ENCODE measurements at places on chromosomes 2 and 18.

DNA sequence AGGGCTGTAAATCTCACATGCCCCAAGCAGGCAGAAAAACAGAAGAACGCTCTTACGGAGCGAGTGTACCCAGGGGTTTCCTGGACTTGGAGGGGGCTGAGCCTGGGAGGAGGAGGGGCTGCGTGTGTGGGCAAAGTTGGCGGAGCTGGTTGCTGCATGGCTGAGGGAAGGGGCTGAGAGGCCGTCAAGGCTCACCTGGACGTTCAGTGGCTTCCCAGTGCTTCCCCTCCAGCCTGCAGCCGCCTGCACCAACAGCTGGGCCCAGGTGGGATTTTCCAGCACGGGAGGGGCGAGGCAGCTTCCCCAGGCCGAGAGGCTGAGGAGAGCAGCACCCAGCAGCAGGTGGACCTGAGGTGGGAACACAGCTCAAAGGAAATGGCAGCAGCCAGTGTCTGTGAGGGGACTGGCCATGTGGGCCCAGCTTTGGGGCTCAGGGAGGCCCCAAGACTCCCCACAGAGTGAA, 70.6 kb upstream of the CTDP1 start:
- no peak for DNase-seq

DNA sequence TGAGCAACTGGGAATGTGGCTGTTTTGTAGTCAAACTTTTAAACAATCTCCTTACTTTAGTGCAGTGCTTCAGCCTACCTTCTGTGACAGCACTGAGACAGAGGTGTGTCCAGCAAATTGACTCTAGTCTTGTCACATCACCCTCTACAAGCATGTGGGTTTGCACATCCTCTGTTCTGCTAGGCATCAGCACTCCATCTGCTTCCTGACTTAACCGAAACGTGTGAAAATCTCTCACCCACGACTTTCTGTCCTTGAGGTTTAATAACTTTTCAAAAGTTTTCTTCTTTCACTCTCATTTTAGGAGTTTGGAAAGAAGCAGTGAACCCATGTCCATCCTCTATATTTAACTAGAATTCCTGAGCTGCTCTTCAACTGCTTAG, 42.6 kb downstream of the TTR start:
- DNase-seq = no peak

DNA sequence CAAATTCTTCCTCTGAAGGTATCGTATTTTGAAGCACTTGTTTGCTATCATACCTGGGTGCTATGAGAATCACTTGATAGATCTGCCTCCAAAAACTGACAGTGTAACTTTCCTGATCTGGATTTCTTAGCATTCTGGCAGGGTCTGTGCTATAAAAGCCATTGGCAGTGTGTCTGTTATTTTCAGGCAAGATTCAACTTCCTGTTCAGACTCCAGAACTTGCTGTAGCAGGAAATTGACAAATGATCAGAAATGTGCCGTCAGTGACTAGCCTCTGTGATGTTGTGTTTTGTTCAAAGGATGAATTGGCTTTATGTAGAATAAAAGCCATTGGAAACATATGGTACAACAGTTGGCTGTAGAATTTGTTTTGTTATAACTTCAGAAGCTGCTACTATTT, 273.3 kb downstream of the PTPRM start:
- DNase-seq = peak; percentile 25

DNA sequence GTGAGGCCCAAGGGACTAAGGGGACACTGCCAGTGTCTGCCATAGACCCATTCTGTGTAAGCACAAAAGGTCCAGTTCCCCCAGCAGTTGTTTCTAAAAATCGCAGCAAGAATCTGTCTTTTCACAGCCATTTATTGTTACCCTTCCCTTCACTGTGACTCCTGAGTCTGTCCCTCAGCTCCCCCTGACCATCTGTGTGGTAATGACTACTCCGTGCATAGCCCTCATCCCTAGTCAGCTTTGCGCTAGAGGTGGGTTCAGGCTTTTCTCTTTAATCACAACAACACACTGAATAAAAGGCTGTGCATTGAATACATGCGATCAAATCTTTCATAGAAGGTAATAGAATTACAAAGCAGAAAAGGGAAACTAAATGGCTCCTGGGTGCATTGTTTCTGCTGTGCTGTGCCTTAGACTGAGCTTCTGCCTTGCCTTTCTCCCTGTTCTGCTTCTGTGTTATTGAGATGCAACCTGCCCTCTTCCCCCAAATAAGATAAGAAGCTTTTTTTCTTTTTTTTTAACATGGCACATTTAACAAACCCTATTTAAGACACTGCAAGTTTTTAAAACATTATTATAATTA, 836.0 kb upstream of the CDH2 start:
- DNase-seq = no peak

DNA sequence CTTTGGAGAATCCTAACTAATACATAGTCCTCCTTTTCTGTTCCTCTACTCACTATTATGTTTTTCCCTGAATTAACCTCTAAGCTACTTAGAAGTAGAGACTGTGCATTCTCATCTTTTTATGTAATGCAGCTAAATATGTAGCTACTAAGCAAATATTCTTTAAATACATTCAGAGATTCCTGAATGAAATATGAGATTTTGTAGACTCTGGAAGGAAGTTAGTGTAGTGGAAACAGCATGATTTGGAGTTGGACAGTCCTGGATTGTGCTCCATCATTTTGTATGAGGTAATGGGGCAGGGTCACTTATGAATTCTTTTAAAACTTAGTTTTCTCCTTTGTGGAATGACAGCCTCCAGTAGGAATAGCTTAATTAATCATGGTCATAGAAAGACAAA, 24.7 kb upstream of the NT5C1B start:
- DNase-seq = peak; percentile 67

DNA sequence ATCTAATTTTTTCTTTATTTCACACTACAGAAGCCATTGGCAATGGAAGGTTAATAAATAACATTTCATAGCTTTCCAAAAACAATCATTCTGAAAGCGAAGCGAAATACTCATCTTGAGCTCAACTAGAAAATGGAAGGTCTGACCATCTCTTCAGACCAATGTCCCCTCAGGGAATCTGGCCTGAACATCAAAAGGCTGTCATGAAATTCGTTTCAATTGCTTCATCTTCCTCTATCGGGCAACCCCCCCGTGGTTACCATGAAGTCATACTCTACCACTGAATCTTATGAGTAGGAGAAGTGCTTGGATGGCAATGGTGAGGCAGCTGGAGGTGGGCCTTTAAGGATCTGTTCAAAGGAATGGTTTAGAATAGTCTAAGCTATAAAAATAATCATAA, 22.9 kb upstream of the CYTIP start:
- no peak for DNase-seq

DNA sequence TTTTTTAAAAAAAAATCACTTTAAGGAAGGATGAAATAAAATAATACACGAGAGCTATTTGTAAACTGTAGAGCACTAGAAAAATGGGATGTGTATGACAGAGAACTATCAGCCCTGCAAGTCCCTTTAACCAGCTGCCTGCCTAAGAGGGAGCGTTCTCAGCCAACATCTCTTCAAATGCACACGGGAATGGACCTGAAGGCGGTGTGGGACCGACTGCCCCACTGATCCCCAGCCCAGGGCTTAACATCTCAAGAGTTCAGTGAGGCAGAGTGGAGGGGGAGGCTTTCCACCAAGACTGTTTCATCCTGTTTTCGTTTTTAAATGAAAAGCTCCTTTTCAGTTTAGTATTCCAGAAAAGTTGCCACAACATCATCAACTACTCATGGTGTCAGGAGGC, 2.2 kb downstream of the INPP4A start:
- DNase-seq = no peak

- DNase-seq = no peak
These were observed 1.5 kb upstream of the OST4 start for GRCh38 chr2:27072920-27073319.

DNA sequence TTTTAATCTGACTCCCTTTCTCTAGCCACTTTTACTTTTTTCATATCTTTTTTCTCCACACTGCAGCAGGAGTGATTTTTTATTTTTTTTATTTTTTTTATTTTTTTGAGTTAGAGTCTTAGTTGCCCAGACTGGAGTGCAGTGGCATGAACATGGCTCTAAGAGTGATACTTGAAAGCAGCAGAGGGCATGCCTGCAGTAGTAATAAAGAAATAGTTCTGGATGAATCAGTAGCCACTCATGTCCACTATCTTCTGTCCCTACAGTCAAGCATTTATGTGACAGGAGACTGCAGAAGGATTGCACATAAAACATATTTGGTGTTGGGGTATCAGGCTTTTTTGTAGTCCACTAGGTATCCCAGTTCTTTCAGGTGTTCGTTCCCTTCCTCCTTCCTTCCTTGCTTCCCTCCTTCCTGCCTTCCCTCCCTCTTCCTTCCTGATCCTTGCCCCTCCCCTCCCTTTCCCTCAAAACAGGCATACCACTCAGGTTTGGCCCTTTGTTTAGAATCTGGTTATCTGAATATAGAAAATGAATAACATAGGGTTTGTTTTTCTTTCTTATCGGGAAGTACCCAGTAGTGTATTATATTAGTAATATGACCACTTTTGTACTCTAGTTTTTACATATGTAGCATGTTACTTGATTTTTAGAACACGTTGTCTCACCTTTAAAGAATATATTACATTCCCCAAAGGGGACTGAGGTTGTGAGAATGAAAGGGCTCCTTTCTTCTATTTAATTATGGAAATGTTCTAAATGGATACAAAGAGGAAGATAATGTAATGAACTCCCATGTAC, 23.5 kb downstream of the MIB1 start:
- no peak for DNase-seq

GRCh38 chr18:70036771-70037347, 89.2 kb upstream of the CD226 start:
- no peak for DNase-seq

DNA sequence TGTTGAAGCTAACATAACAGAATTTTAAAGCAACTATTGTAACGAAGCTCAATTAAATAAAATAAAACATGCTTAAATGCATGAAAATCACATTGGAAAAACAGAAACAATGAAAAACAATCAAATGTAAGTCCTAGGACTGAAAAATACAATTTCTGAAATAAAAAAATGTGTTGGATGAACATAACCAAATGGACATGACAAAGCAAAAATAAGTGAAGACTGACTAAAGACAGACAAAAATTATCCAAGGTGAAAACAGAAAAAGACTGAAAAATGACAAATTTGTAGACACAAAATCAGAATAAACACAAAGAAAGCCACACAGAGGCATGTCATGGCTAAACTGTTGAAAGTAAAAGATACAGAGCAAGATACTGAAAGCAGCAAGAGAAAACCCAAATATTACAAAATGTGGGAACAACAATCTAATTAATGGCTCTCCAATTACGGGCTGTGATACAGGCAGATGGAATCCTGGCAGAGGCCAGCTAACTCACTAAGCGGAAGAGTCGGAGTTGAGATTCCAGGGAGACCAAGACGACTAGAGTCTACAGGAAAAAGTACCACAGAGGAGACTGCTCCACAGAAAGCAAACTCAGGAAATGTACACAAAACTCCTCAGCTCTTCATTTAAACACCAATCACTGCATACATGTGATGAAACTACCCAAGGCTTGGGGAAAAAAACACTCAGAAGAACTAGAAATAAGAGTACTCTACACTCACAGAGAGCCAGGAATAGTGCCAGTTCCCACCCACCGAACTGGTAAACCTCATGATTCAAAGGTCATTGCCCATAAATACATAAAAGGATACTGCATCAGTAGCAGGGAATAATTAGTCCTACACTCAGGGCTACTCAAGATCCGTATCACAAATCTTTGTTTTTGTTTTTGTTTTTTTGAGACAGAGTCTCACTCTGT, 83.6 kb downstream of the ATAD2B start:
- no peak for DNase-seq

- no peak for DNase-seq
These were observed 173.1 kb downstream of the UXS1 start for GRCh38 chr2:106020821-106021661.

- DNase-seq = no peak
These were observed 5.5 kb upstream of the RMDN2 start for GRCh38 chr2:37919631-37920032.

DNA sequence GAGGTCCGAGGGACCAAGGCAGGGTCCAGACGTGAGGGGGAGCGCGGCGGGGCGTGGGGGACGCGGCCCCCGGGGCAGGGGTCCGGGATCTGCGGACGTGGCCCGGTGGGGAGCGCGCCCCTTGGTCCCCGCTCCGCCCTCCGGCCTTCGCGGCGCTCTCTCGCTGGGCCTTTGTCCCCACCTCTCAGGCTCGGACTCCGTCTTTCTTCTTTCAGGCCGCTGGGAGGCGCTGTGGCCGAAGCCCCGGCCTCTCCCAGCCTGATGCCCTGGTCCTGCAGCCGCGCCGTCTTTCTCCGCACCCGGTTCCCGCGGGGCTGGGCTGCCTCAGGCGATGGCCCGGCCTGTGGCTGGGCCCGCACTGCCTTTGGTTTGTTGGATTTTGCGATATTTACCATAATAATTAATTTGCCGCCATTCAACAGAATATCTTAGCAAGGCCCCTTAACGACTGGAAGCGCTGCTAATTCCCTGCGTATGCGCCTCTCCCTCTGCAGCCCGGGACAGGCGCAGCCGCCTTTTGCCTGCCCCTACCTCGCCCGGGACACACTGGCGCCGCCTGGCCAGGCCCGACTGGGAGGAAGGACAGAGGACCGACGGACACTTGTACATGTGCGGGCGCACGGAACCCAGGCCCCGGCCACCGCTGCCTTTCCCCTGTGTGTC, 10.8 kb downstream of the SIX3 start:
- no peak for DNase-seq

- no peak for DNase-seq
These were observed 404.8 kb downstream of the MBD2 start for GRCh38 chr18:53819671-53820070.

DNA sequence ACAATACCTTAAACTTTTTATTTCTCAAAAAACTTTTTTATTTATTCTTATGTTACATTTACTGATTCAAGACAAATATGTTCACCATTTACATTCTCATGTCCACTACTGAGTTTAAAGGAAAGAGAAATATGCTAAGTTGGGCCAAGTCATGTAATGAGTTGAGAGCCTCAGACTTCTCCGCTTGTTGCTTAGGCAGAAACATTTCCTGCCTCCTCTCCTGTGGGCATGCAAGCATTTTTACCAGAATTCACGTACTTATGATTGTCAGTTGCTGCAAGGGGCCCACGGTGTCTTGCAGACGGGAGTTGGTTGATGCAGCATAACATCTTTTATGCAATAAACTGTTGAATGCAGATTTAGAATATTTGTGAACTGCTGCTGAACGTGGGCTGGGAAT, 51.8 kb downstream of the MYO1B start:
- no peak for DNase-seq

DNA sequence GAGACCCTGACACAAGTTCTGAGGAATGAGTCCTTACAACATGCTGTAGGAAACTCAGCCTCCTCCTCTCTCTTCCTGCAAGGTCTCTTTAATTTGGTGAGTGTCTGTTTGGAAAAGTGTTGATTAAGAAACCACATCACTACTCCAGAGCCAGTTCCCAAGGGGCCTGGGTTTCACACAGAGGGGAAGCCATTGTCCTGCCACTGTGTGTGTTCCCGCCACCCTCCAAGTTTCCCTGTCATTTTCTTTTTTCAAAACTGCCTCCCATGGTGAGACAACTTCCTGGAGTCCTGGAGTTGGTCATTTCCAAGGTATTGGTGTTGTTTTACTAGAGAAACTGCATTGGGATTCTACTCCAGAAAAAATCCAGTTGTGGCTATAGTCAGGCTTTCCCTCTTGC, 232.0 kb upstream of the PARD3B start:
- no peak for DNase-seq

All from skin of body (tissue), 3 donors.